H7 (cell line): ENCODE measurements at places on chromosomes 5 and 9. TPM values are rescaled to one million over a fixed set of nuclear protein-coding genes. Genes with fewer than 3 reads are reported as not detected.

GRCh38 chr9:86246752-86247161 lies 12.7 kb downstream of the C9orf153 start:
- peak; percentile 35 for DNase-seq

- no peak for DNase-seq
Measured at GRCh38 chr5:103910786-103911185, 348.2 kb upstream of the NUDT12 start.

Gene PCDHB10
- 0.03 and 0.33 TPM in 2 replicates for total RNA-seq

DNA sequence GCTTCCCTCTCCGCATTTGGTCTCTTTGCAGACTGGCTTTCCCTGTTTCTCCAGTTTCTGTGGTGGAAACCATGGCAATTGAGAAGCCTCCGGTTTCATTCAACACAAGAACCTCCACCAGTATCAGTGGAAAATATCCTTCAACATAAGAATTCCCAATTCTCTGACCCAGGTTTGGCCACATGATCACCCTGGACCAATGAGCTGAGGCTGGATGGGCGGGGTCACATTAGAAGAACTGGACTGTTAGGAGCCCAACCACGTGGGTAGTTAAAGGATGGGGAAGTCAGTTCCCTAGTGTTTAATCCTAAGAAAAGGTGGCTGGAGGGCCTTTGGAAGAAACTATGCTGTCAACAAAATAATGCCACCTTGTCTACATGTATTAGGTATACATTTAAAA lies 336.3 kb downstream of the DMRT2 start:
- peak; percentile 13 for DNase-seq

- DNase-seq, result no peak
Measured at GRCh38 chr5:173001229-173001841, 17.8 kb downstream of the ATP6V0E1 start.

DNA sequence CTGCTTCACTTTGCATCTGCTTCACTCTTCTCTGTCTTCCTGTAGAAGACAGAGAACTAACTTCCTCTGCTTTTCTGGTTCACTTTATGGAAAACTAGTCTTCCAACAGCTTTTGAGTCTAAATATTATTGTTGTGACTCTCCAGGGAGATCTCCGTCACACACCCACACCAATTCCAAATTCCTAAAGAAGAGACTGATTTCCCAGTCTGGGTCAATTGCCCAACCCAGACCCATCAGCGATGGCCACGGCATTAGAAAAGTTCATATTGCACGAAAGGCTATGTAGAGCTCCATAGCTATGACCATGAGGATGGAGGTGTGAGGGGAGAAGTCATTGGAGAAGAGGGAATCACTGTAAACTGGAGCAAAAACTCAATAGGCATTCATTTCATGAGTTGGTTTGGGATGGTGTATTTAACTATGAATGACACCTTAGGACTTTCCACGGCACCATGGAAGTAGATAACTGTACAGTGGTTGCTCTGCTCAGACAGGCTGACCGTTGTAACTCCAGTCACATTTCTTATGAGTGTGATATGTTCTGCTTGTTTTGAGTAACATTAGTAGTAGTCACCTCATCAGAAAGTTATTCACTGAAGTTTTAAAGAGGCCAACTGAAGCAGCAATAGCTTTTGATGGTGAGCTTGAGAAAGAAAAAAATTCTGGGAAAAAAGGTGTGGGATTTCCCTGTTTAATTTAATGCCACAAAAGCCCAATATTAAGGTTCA lies 78.1 kb upstream of the MAMDC2 start:
- DNase-seq, result no peak

DNA sequence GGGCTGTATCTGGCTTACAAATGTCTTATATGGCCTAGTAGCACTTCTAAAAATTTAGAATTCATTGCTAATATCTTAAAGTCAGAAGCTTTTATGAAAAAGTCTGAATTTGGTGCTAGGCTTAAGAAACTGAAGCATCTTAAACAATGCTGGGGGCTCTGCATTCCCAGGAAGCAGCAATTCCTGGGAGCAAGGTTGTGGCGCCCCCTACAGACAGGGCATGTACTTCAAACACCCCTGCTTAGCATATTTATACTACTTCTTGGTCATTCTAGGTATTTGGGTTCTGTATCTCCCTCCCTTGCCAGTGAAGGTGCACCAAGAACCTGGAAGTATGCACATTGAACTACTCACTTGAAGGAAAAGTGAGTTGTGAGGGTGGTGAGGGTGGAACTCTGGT lies 64.6 kb upstream of the GRIA1 start:
- DNase-seq, result peak; percentile 16

Gene HACD4
- total RNA-seq, result 0.42 and 0.55 TPM in 2 replicates

Gene TRMT10B
- total RNA-seq, result 2.2 and 2.5 TPM in 2 replicates

- no peak for DNase-seq
Measured at GRCh38 chr9:15096972-15097371, 186.7 kb upstream of the FREM1 start.

GRCh38 chr5:64637144-64637543 lies 53.2 kb upstream of the SHISAL2B start:
- no peak for DNase-seq

DNA sequence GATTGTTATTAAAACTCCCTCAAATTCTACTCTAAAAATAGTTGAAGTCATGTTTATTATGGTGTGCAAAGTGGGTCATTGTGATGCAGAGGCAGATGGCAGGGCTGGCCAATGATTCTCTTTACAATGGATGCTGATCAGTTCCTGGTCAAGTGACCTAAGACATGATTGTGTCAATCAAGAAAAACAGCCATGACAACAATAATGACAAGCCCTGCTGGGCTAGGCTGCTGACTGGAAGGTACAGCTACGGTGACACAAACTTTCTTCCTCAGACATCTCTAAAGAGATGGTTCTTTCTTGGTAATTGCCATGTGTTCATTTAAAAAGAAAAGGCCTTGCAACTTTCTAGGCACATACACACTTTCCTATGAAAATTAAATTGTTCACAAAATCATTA lies 3.6 kb downstream of the SLC24A2 start:
- no peak for DNase-seq

- DNase-seq, result no peak
Measured at GRCh38 chr5:163193886-163194285, 243.5 kb upstream of the CCNG1 start.

Gene FREM1
- 0.85 and 4.8 TPM in 2 replicates for total RNA-seq

GRCh38 chr9:24118190-24118589 lies 292.1 kb upstream of the ELAVL2 start:
- no peak for DNase-seq

GRCh38 chr9:112110094-112110776 lies 64.9 kb downstream of the SUSD1 start:
- DNase-seq, result no peak

Gene FOXD4L5
- not detected in 2 replicates for total RNA-seq
